Amniotic stem cell (primary cell): ENCODE measurements at places on chromosomes 3 and 15.
A peak's percentile ranks its signal among the peaks of the same experiment; 100 is the strongest.

DNA sequence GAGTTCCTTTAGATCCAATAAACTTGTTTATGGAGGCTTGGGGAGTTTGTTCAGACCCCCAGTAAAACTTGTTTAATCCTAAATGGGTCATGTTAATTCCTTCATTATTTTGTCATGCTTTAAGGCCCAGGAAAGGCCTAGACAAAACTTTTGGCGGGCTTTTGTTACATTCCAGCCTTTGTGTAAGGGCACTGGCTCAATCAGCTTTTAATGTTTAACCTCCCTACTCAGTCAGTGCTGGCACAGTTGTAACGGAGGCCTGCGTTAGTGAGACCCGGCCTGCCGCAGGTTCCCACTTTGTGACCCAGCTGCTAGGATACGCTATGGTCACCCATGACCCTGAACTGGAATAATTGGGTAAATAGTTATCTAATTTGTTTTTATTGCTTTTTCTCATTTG lies 59.2 kb downstream of the OXSM start:
- no peak for DNase-seq

DNA sequence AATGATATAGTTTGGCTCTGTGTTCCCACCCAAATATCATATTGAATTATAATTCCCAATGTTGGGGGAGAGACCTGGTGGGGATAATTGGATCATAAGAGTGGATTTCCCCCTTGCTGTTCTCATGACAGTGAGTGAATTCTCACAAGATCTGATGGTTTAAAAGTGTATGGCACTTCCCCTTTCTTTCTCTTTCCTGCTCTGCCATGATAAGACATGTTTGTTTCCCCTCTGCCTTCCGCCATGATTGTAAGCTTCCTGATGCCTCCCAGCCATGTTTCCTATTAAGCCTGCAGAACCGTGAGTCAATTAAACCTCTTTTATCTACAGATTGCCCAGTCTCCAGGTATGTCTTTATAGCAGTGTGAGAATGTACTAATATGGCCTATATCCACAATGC lies 126.7 kb upstream of the GMNC start:
- DNase-seq = no peak

DNA sequence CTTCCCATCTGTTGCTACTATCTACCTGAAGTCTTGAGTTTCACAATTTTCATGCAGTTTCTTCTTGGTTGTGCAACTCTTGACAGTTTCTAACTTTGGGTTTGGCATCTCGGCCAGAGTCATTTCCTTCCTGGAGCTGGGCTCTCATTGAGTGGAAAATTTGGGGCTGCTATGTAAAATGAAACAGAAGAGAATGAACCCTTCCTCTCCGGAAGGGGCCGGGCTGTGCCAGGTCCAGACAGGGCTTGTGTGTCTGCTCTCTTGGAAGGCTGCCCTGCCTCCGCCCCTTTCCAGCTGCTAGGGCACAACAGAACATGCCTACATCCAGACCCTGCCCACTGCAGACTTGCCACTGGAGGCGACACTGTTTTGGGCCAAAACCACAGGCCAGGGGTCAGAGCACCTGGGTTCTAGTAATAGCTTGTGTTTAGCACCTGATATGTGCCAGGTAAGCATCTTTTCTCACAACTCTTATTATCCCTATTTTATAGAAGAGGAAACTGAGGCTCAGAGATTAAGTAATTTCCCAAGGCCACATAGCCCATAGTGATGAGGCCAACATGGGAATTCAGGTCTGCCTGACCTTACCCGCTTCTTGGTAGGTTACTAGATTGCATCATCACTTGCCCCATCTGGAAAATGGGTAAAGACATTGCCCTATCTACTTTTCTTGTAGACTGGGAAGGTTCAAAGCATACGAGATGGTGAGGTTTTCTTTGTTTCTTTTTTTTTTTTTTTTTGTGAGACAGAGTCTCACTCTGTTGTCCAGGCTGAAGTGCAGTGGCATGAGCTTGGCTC lies 25.0 kb downstream of the IRAK2 start:
- no peak for DNase-seq

GRCh38 chr3:194496217-194496919 lies 9.6 kb upstream of the ATP13A3 start:
- DNase-seq = no peak

GRCh38 chr15:98382139-98382538 lies 266.2 kb upstream of the IGF1R start:
- no peak for DNase-seq

DNA sequence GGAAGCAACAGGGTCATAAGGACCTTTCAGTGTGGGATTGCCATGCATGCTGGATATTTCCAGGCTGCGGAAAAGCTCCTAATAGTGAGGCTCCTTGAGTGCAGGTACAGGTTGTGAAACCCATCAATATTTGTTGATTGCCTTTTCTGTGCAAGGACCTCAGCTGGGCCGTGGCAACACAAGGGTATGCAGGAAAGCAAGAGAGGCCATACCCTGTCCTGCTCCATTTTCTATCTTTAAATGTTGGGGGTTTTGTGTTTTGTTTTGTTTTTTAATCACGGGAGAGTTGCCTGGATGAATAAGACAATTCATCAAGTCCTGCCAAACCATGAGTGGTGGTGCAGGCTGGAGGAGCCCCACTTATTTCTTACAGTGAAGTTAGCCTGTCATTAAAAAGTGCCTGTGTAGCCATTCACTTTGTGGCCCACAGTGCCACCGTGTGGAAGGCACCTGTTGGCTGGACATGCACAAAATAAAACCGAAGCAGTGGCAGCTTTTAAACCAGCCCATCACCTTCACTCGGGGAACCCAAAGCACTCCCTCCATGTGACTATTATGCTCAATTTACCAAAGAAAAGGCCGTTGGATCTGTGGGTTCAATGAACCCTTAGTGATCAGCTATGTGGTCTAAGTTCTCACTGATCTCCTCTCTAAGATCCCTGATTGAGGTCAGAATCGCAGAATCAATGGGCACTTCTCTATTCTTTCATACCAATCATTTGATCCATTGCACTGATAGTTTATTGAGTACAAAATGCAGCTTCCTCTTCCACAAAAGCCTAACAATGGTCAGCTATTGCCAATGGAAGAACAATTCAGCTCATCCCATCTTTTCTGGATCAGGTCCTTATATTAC lies 42.2 kb downstream of the CLDN18 start:
- peak; percentile 14 for DNase-seq

GRCh38 chr3:124277144-124277890 lies 285.4 kb upstream of the ROPN1 start:
- no peak for DNase-seq

- no peak for DNase-seq
These were observed 20.1 kb downstream of the FAM43A start for GRCh38 chr3:194705761-194706160.

GRCh38 chr3:3648988-3649679 lies 150.1 kb upstream of the LRRN1 start:
- DNase-seq = no peak

DNA sequence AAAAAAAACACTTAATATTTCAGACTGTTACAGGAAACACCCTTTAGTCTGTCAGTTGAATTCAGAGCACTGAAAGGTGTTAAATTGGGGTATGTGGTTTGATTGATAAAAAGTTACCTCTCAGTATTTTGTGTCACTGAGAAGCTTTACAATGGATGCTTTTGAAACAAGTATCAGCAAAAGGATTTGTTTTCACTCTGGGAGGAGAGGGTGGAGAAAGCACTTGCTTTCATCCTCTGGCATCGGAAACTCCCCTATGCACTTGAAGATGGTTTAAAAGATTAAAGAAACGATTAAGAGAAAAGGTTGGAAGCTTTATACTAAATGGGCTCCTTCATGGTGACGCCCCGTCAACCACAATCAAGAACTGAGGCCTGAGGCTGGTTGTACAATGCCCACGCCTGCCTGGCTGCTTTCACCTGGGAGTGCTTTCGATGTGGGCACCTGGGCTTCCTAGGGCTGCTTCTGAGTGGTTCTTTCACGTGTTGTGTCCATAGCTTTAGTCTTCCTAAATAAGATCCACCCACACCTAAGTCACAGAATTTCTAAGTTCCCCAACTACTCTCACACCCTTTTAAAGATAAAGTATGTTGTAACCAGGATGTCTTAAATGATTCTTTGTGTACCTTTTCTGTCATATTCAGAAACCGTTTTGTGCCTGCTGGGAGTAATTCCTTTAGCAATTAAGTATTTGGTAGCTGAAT lies 17.9 kb downstream of the TMEM43 start:
- DNase-seq = no peak

DNA sequence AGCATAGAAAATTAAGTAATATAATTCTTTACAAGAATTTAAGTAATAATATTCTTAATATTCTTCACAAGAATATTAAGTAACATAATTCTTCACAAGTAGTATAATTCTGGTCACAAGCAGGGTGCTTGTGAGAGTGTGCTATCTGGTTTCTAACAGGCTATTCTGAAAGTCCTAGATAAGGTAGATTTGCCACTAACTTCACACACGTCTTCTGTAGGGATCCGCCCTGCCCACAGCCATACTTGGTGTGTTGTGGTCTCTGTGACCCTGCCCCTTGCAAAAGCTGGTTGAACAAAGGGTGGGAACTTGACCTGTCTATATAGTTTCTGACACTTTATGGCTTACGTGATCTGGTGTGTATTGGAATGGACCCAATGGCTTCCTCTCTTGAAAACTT lies 253.4 kb upstream of the MDFIC2 start:
- DNase-seq = no peak

- no peak for DNase-seq
These were observed 147.1 kb upstream of the ICE2 start for GRCh38 chr15:60626051-60626450.

DNA sequence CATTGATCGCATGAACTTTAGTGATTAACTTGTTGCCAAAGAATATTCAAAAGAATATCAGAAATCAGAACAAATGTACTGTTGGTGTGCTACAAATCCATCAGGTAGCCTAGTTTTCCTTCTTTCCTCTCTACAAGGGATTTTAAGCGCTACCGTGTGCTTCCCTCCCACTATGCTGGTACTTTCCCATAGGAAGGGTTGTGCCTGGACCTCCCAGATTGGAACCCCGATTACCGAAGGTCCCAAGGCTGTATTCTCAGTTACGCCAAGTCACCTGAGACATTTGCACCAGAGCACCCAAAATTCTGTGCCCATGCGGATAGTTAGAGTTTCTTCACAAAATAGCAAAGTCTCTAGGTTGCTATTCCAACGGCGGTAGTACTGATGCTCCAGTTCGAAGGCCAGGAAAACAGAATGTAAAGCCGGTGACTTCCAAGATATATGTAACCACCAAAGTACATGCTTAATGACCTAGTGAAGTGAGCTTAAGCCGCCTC lies 23.4 kb upstream of the GATM start:
- DNase-seq = no peak

DNA sequence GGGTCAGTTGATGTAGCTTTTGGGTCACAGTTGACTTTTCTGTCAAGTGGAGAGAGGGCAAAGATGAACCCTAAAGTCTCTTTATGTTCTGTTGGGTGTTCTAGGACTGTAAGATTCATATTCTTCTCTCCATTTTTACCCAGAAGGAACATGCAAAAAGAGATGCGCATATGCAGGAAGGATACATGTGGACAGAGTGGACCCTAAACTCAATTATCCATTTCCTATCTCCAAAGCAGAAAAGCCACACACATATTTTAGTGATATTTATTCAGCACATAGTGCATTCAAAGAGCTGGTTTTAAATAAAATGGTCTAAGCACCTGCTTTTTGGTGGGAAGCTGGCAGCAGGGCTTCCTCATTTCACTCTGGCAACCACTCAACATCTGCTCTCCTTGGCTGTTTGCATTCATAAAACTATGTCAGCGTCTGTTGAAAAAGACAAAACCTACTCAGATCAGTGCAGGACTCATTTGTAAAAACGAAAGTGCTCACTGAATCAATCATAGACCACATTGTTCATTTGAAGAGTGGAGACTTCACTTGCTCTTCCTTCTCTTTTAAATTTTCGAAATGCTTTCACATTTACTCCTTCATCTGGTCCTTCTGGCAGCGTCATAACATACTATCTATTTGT lies 96.6 kb downstream of the SEMA6D start:
- DNase-seq = no peak

- no peak for DNase-seq
These were observed 71.0 kb downstream of the TP63 start for GRCh38 chr3:189702066-189702646.

- DNase-seq = peak; percentile 28
These were observed 45.4 kb downstream of the SSR3 start for GRCh38 chr3:156509189-156510174.

GRCh38 chr3:144743225-144743668 lies 771.6 kb downstream of the DIPK2A start:
- no peak for DNase-seq

GRCh38 chr15:34951993-34952392 lies 17.5 kb downstream of the AQR start:
- no peak for DNase-seq
